ENCODE measurements at places on chromosomes 7 and 10.
A peak's percentile ranks its signal among the peaks of the same experiment; 100 is the strongest.

GRCh38 chr7:80277434-80278427 lies 143.1 kb downstream of the GNAI1 start:
- DNase-seq, result no peak

GRCh38 chr7:14868937-14869336 lies 33.6 kb downstream of the DGKB start:
- no peak for DNase-seq

- DNase-seq, result peak; percentile 10
Observed at GRCh38 chr10:131744346-131744745, 156.5 kb upstream of the PPP2R2D start.

- DNase-seq, result no peak
Observed at GRCh38 chr10:87619705-87620104, 40.0 kb upstream of the PAPSS2 start.

- DNase-seq, result no peak
Observed at GRCh38 chr10:115092258-115092554, 959 bp upstream of the ATRNL1 start.

GRCh38 chr10:105358911-105359310 lies 717.8 kb downstream of the SORCS3 start:
- DNase-seq, result no peak

GRCh38 chr7:28933846-28934320 lies 24.2 kb downstream of the TRIL start:
- no peak for DNase-seq

DNA sequence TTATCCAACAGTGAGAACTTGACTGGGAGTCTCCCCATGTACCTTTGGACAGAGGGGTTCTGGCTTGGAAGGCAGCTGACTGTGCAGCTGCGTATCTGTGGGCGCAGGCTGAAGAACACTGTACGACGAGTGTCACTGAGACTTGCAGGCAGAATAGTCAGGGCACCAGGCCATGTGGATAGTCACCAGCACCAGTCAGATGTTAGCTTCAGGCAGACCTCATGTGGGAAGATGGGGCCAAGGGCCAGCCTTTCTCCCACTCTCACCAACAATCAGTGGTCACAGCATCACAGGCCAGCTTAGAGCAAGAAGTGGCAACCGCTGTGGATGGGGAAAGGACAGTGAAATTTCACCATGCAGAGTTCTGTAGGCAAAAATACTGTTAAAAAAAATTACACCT lies 43.4 kb upstream of the GJD4 start:
- no peak for DNase-seq

DNA sequence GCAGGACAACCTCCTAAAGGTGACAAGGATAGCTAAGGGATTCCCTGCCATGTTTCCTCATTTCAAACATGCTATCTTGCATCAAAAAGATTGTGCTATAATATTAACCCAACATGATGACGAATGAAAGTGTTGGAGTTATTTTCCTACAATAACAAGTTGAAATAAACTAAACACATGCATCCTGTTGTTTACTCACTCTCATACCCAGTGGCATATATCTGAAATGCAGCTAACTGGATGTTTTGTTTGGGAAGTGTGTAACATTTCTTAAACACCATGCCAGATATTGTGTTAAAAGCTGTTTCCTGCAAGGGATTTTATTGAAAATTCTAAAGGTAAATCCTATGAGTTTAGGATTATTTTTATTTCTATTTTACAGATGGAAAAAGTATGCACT lies 139.6 kb downstream of the TFPI2 start:
- no peak for DNase-seq

DNA sequence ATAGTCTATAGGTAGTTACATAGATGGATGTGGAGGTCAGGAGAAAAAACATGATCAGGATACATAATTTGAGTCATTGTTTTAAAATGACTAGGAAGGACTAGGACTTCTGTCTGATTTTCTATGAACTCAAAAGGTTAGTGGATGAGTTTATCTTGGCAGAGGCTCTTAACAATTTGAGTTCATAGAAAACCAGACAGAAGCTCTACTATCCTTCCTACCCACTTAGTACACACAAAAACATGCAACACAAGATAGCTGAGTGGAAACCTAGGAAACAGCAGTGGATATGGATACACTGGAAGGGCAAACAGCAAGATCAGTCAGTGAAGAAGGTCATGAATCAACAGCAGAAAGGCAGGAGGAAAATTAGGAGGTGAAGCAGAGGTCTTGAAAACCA lies 84.6 kb downstream of the VPS50 start:
- no peak for DNase-seq

GRCh38 chr10:102718220-102718619 lies 3.8 kb downstream of the SFXN2 start:
- no peak for DNase-seq

DNA sequence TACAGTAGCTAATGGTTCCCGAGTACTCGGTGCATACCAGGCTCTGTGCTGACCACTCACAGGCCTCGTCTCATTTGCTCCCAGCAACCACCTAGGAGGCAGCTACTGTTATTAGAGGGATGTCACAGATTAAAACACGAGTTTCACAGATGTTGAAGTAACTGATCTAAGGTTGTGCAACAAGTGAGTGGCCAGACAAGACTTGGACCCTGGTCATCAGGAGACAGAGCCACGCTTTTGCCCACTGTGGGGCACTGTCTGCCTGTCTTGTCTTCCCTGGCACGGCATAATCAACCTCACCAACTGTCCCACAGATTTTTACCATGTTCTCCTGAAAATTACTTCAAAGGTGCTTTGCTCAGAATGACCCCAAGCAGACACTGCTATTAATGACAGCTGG lies 111.6 kb upstream of the HABP2 start:
- DNase-seq, result no peak

GRCh38 chr10:115830265-115830970 lies 442.6 kb downstream of the GFRA1 start:
- DNase-seq, result no peak

GRCh38 chr7:3893151-3893788 lies 592.2 kb downstream of the SDK1 start:
- DNase-seq, result no peak

DNA sequence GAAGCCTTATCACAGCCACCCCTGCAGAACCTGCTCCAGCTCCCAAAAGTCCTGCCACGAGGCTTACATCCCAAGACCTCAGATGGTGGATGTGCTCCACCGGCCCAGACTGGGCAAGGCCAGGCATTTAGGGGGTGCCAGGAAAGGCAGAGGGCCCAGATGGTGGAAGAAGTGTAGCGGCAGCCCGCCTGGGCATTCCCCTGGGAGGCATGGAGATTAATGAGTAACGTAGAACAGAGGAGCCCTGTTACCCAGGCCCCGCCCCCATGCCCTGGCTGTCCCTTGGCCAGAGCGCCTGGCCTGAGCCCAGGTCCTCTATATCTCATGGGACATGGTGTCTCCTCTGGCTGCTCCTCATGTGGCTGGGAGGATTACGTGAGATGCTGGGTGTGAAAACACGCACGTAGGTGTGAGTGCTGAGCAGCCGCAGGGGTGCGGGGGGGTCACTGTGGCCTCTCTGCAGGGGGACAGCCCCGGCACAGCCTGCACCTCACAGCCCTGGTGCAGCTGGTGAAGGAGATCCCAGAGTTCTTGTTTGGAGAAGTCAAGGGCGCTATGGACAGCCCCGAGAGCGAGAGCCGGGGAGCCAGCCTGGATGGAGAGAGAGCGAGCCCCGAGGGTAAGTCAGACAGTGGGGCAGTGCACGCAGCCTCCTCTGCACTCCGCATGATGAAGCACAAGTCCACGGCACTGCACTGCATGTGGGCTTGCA lies 52.9 kb downstream of the ZNF467 start:
- peak; percentile 74 for DNase-seq

DNA sequence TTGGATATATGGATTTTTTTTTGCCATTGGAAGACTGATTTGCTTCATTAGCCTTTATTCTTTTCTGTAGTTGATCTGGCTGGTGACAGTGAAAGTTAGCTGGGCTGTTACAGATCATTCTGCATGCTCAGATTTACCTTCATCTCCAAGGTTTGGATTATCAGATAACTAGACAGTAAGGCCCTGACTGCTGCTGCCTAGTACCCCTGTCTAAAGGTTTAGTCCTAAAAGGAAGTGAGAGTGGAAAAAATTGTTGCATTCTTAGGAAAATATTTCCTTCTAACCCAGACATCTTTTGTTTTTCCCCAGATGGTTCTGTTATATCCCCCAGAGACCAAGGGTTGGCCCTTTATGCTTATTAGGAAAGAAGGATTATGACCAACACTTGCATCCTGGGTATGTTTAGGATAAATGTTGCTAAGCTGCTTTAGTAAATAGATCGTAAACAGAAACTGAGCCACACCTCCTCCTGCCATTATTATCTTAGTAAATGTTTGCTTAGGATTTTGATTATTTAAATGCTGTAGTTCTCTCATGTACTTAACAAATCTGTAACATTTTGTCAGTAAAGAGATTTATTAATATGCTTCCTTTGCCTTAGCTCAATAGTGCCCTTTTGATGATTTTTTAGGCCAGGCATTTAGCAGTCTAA lies 44.4 kb downstream of the MCU start:
- DNase-seq, result no peak

DNA sequence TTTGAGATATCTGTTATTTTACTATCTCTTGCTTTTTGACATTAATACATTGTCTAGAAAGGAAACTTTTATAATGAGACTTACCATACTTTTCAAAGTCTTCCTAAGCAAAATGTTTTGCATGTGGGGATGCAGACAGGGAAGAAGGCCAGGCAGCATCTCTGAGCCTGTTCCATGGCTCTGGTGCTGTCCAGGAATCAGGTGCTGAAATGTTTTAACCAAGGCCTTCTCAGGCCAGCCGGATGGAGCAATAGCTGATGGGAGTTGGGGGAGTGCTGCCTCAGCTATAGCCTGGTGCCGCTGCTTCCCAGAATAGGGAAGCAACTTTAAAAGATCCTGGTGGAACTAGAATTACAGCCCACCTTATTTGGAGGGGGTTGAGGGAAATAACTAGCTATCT lies 38.5 kb downstream of the CRTAC1 start:
- no peak for DNase-seq

DNA sequence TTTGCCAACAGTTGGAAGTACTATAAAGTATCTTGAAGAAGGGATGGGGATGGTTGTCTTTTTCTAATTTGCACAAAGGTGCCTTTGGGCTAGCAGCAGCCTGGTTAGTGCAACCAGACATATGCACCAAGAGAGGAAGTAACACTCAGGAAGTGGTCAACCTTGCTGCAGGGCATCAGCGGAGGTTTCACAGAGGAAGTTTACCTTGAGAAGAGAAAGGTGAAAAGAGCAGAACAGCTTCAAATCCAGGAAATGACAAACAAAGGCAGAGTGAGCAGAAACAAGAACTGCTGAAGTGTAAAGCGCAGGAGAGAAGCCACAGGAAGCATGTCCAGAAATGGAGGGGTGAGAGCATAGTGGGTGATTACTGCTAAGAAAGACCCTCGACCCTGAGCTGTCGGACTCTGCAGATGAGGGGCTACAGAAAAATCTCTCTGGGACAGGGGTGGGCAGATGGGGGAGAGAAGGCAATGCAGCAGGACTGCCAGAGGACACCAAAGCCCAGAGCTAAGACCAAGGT lies 66.9 kb downstream of the STK17A start:
- no peak for DNase-seq
